ENCODE measurements at places on chromosomes 13 and 19.

- DNase-seq: no peak
Measured at GRCh38 chr19:32813862-32814425, 55.6 kb downstream of the SLC7A9 start.

DNA sequence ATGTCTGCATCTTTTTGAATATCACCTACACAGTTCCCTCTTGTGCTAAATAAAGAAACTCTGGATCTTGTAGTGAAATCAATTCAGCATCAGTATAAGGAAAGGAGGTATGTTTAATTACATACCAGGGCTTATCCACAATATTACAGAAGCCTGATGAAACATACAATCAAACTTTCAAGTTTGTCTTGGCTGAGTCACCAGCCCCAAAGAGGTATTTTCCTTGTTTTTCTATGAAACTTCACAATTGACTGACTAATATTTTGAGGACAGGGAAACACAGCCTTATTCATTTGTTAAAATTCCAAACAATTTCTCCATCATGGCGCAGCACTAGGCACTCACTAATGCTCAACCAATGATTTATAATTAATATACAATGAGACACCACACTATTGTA, 952.4 kb downstream of the PCDH17 start:
- DNase-seq: no peak

GRCh38 chr13:50676602-50677001, 166.9 kb downstream of the DLEU7 start:
- DNase-seq: peak; percentile 64

- DNase-seq: no peak
Measured at GRCh38 chr19:17720440-17720839, 1.2 kb downstream of the MAP1S start.

DNA sequence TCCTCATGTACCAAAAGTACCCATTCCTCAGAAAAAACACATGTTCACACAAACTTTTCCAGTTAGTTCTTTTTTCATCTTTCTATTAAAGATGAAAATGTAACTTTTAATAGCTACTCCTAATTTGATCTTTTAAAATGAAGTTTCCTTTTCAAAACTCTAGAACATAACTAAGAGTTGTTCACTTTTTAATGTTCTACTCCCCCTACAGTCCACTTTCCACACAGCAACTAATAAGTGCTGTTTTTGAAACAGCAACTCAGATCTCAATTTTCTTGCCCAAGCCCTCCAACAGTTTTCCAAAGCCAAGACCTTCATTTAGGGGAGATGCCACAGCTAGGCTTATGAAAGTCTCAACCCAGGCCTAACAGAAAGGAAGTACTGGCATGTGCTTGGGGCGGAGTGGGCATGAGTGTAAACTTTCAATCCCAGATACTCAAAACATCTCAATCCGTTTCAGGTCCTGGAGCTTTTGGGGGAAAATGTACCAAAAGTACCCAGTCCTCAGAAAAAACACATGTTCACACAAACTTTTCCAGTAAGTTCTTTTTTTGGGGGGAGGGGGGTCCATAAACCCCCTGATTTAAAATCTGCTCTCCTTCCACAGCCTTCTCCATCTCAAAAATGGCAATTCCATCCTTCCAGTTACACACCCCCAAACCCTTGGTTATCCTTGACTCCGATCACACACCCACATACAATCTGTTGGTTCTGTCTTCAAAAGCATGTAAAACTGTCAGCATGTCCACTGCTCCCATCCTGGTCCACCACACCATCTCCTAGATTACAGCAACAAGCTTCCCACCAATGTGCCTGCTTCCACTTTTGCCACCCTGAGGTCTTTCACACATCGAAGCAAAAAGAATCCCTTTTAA, 2.0 kb downstream of the FBL start:
- peak; percentile 71 for DNase-seq

- peak; percentile 56 for DNase-seq
Measured at GRCh38 chr19:55647732-55648584, at the start of gene CCDC106. CCDC106 (plus strand) TSS chr19:55648212; CDS start chr19:55649047, 835 bp downstream.

GRCh38 chr19:10104130-10104513, 1.6 kb upstream of the ANGPTL6 start:
- DNase-seq: no peak

- DNase-seq: no peak
Measured at GRCh38 chr19:28575816-28576215, 637.1 kb downstream of the UQCRFS1 start.

GRCh38 chr13:84648069-84648640, 765.9 kb upstream of the SLITRK1 start:
- peak; percentile 14 for DNase-seq

DNA sequence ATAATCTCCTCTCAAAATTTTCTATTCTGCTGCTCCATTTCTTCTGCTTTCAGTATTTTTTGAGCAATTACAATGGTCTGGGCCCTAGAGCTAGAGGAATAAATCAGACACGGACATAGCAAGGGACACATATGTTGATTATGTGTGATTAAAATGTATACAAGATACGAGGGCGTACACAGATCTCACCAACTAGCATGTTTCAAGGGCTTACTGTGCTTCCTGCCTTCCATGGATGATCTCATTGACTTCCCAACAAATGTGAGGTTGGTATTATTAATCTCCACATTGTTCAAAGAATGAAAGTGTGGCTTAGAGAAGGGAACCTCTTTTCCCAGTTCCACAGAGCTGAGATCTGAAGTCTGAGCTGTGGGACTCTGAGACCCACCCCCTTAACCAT, 9.1 kb downstream of the PLD3 start:
- no peak for DNase-seq

DNA sequence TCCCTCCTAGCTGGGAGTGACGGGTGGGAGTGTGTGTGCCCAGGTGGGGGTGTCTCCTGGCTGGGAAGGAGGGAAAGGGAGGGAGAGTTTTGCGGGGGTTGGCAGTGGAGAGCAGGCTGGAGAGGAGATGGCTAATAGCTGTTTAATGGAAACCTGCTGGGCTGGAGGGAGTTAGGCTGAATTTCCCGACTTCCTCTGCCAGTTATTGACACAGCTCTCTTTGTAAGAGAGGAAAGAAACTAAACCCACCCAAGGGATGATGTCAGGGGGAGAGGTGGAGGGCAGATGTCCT, 10.2 kb upstream of the ILF3 start:
- peak; percentile 34 for DNase-seq

GRCh38 chr19:12834976-12835757, 788 bp upstream of the RTBDN start:
- DNase-seq: no peak

DNA sequence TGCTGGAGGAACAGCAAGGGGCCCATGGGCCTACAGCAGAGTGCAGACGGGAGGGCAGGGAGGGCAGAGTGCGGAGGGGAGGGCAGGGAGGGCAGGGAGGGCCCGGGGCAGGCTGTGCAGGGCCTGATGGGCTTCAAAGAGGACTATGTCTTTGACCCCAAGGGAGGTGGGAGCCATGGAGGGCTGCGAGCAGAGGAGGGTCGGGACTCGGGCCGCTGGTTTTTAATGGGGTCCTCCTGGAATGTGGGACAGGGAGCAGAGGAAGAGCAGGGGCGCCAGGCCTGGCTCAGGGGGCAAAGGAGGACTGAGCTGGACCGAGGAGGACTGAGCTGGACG, 3.6 kb downstream of the PIP5K1C start:
- DNase-seq: no peak

DNA sequence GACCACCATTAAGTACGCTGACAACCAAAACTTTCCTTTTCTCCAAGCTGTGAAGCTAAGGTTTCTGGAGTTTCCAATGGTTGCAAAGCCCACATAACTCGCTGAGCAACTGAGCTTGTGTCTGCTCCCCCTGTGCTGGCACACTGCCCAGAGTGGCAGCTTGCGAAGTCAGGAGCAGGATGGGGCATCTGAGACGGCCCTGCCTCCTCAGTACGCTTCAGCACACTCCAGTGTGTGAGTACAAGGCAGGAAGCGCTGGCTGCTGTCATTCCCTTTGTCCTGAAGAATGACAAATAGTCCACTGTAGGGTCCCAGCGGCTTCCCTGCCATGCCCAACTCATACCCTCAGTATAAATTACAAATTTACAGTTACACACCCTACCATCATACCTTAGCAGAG, 51.5 kb downstream of the SKA3 start:
- DNase-seq: no peak
